Thymus (tissue), 14 donors: ENCODE measurements at places on chromosomes 7 and 10. TPM values are rescaled to one million over a fixed set of nuclear protein-coding genes. Genes with fewer than 3 reads are reported as not detected.

- DNase-seq, result no peak
- no peak overlapping the region for H3K27ac ChIP-seq
- H3K36me3 ChIP-seq, result no peaks in the 10 kb centered on the region
These were observed 89.0 kb upstream of the SVIL start for GRCh38 chr10:29723726-29724125.

DNA sequence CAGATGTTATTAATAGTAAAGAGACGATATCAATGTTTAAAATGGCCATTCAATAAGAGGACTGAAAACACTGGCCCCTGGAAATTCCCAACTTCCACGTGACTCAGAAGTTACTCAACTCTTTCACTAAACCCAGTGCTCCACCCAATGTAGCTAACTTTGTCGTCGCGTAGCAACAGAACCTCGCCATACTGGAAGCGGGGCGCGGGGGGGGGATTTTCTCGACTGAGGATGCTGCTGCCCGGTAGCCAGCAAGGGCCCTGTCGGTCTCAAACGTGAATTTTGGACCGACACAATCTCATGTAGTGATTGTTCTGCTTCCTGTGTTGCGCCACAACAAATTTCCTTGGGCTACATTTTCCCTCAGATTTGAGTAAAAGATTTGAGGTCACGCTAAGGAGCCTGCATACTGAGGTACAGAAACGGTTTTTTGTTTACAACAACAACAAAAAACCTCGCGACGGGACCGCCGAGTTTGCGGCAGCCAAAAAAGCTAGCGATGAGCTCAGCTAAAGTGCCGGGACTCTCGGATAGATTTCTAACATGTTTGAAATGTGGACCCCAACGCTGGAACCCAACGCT lies 977 bp upstream of the SFR1 start:
- peak overlapping the region; percentile 72 for H3K4me3 ChIP-seq
- no peaks in the 10 kb centered on the region for H3K27me3 ChIP-seq
- peak; percentile 73 for DNase-seq
- peaks cover 4% of the 10 kb centered on the region for H3K4me1 ChIP-seq
- H3K27ac ChIP-seq, result peak overlapping the region; percentile 100

PRKCQ gene
- polyA plus RNA-seq, result 18.1 TPM

DNA sequence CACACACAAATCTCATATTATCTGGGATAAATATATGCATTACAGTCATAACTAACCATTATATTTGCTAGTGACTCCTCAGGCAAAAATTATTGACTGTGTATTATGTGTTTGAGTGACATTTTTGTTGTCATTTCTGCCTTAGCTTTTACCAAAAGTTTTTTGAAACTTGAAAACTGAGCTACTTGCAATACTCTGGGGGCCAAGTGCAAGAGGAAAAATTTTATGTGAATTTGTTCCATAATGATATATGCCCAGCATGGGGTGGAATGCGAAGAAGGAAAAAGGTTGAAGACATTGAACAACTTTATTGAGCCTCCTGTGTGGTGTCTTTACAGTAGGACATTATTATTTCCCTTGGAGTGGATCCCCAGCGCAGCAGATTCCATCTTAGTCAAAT lies 176.8 kb upstream of the FERD3L start:
- no peak overlapping the region for H3K4me3 ChIP-seq
- H3K27ac ChIP-seq, result no peak overlapping the region
- H3K36me3 ChIP-seq, result no peaks in the 10 kb centered on the region
- no peaks in the 10 kb centered on the region for H3K27me3 ChIP-seq
- DNase-seq, result no peak

- peaks cover 58% of the 10 kb centered on the region for H3K36me3 ChIP-seq
- DNase-seq, result no peak
- H3K4me3 ChIP-seq, result no peak overlapping the region
- no peaks in the 10 kb centered on the region for H3K27me3 ChIP-seq
- no peak overlapping the region for H3K27ac ChIP-seq
These were observed 197.8 kb downstream of the CELF2 start for GRCh38 chr10:11215471-11215870.

GRCh38 chr7:88299126-88299525 lies 7.6 kb downstream of the STEAP4 start:
- no peak for DNase-seq
- H3K4me1 ChIP-seq, result no peaks in the 10 kb centered on the region
- no peaks in the 10 kb centered on the region for H3K27me3 ChIP-seq
- no peaks in the 10 kb centered on the region for H3K36me3 ChIP-seq
- no peak overlapping the region for H3K27ac ChIP-seq

CRPPA gene
- 0.32 TPM for polyA plus RNA-seq

OPN1SW gene
- 0.07 TPM for polyA plus RNA-seq

GRCh38 chr7:302054-302992 lies 12.4 kb downstream of the FOXL3 start:
- no peak for DNase-seq
- no peak overlapping the region for H3K27ac ChIP-seq
- no peaks in the 10 kb centered on the region for H3K27me3 ChIP-seq
- no peaks in the 10 kb centered on the region for H3K4me1 ChIP-seq
- H3K4me3 ChIP-seq, result no peak overlapping the region

DNA sequence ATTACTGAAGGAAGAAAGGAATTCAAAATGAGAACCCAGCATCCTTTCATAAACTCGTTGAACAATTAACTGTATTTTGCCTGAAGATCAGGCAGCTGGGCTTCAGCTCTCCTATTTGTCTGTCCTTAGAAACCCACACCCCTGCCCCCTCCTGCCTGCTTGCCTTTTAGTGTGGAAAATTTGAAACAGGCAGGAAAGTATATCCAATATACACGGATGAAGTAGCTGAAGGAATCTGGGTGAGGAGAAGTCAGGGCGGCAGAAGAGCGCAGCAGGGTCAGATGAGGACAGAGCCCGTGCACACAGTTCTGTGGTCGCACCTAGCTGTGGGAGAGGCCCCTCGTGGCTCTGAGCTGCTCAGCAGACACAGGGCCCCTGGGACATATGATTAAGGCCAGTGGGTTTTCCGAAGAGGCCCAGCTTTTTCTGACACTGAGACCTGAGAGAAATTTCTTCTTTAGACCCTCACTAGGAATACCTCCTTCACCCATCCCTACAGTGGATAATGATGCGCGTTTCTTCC lies 87.9 kb downstream of the ACTR3B start:
- H3K36me3 ChIP-seq, result peaks cover 2% of the 10 kb centered on the region
- no peaks in the 10 kb centered on the region for H3K4me1 ChIP-seq
- H3K27me3 ChIP-seq, result no peaks in the 10 kb centered on the region
- DNase-seq, result no peak
- H3K27ac ChIP-seq, result no peak overlapping the region

DNA sequence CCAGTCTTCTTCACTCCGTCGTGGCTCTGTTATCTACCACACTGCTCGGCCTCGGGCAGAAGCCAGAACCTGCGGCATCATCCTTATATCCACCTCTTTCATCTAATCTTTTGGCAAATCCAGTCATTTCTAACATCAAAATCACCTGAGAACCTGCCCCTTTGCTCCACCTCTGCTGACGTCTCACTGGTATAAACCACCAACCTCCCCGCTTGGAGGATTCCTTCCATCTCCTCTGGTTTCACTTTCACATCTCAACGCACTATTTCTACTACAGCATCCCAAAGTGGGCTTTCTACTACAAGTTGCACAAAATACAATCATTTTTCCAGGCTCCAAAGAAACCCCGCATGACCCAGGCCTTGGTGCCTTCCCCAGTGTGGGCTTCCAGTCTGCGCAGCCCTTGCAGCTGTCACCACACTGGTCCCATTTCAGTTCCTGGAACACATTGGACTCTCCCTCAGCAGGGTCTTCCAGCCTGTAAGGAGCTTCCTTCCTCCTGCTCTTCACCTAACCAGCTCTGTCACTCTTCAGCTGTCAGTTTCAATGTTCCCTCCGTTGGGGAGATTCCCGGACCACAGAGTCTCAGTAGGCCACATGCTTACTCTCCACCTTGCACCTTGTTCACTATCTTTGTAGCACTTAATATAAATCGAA lies 85.0 kb downstream of the PRKCQ start:
- peaks cover 65% of the 10 kb centered on the region for H3K36me3 ChIP-seq
- peak overlapping the region; percentile 46 for H3K27ac ChIP-seq
- peaks cover 49% of the 10 kb centered on the region for H3K4me1 ChIP-seq

RADIL gene
- 0.91 TPM for polyA plus RNA-seq

GRCh38 chr10:3136336-3136735 lies 36.2 kb downstream of the PITRM1 start:
- no peak overlapping the region for H3K4me3 ChIP-seq
- no peak for DNase-seq
- no peaks in the 10 kb centered on the region for H3K27me3 ChIP-seq

DNA sequence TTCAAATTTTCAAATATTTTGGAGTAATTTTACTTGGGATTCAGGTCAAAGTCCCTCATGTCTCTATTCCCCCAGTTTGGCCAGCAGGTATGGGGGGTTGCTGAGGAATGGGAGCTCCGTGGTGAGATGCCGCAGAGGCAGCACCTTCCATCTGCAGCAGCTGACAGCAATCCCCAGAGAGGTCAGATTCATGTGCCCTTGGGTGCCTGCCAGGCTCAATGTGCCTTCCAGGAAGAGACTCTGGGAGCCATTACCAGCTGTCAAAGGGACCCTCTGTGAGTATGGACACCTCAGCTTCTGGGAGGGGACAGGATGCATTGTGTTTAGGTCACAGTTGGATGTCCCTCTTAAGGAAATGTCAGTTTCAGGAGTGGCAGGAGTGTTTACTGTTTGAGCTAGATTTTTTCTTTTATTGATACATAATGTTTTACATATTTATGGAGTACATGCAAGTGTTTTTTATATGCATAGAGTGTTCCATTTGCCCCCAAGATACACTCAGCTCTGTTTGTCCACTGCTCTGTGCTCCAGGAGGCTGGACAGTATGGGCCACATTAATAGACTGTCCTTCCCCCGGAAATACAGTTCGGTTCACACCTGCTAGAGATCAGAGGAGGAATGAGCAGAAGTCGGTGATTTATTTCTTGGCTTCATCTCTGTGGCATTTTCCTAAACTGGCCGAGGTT lies 75.3 kb upstream of the GRB10 start:
- no peaks in the 10 kb centered on the region for H3K36me3 ChIP-seq
- H3K27ac ChIP-seq, result no peak overlapping the region
- no peaks in the 10 kb centered on the region for H3K4me1 ChIP-seq
- H3K27me3 ChIP-seq, result no peaks in the 10 kb centered on the region
- DNase-seq, result no peak

GRID1 gene
- 0.46 TPM for polyA plus RNA-seq

- H3K4me1 ChIP-seq, result no peaks in the 10 kb centered on the region
- no peak overlapping the region for H3K4me3 ChIP-seq
- H3K27ac ChIP-seq, result peak overlapping the region; percentile 62
- no peaks in the 10 kb centered on the region for H3K36me3 ChIP-seq
- no peak for DNase-seq
These were observed 63.5 kb upstream of the C10orf90 start for GRCh38 chr10:126734015-126734414.

DNA sequence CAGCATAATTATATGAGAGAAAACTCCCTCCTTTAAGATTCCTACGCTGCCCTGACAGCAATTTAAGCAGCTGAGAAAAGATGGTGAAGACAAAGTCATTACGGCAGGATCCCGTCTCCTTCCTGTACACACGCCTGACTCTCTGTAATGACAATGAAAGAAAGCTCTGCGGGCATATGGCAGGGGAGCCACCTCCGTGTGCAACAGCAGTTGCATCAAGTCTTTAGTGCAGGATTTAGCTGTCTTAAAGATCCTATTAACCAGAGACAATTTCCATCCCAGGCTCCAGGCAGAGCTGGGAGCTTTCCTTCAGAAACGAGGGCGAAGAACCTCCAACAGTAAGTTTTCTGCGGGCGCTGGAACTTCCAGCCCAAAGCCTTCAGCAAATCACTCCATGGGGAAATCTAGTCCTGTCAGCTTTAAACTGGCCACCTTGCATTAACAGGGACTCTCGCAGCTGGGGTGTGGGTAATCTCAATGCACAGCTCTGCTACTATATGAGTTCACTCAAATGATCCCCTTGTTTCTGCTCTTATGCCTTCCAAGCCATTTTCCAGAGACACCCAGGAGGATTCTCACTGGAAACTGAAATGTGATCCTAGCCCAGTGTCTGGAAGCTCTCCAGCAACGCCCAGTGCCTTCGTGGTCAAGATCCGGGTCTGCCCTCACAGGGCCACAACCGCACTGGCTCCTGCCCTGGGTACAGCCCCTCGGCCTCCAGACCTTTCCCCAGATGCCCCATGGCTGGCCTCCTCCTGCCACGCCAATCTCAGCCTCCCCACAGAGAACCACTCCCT lies 74.9 kb downstream of the CTBP2 start:
- H3K4me1 ChIP-seq, result no peaks in the 10 kb centered on the region
- no peaks in the 10 kb centered on the region for H3K36me3 ChIP-seq
- DNase-seq, result no peak
- no peak overlapping the region for H3K27ac ChIP-seq

GRCh38 chr10:14587540-14588083 lies 187.1 kb downstream of the FAM107B start:
- no peaks in the 10 kb centered on the region for H3K36me3 ChIP-seq
- H3K27me3 ChIP-seq, result no peaks in the 10 kb centered on the region
- DNase-seq, result no peak
- peaks cover 28% of the 10 kb centered on the region for H3K4me1 ChIP-seq
- H3K4me3 ChIP-seq, result no peak overlapping the region

GNGT1 gene
- 3.3 TPM for polyA plus RNA-seq

- no peak overlapping the region for H3K4me3 ChIP-seq
- no peak for DNase-seq
- H3K27ac ChIP-seq, result no peak overlapping the region
- no peaks in the 10 kb centered on the region for H3K4me1 ChIP-seq
These were observed 19.6 kb downstream of the MICALL2 start for GRCh38 chr7:1439373-1440363.

SCRN1 gene
- polyA plus RNA-seq, result 11.6 TPM

AP1S1 gene
- polyA plus RNA-seq, result 48.5 TPM

FEZF1 gene
- polyA plus RNA-seq, result 0.07 TPM

SCART1 gene
- polyA plus RNA-seq, result 1.6 TPM

- H3K36me3 ChIP-seq, result no peaks in the 10 kb centered on the region
- no peaks in the 10 kb centered on the region for H3K27me3 ChIP-seq
- H3K4me1 ChIP-seq, result no peaks in the 10 kb centered on the region
- H3K4me3 ChIP-seq, result no peak overlapping the region
- H3K27ac ChIP-seq, result no peak overlapping the region
- no peak for DNase-seq
These were observed 220.3 kb downstream of the HGF start for GRCh38 chr7:81549484-81550016.

TMEM254 gene
- polyA plus RNA-seq, result 20.9 TPM

- H3K27ac ChIP-seq, result no peak overlapping the region
- DNase-seq, result peak; percentile 86
- no peak overlapping the region for H3K4me3 ChIP-seq
- no peaks in the 10 kb centered on the region for H3K27me3 ChIP-seq
- no peaks in the 10 kb centered on the region for H3K4me1 ChIP-seq
These were observed 44.2 kb downstream of the PDLIM1 start for GRCh38 chr10:95246582-95247051.

GRCh38 chr10:59536167-59537014 lies 173.3 kb downstream of the SLC16A9 start:
- H3K27me3 ChIP-seq, result no peaks in the 10 kb centered on the region
- no peak overlapping the region for H3K4me3 ChIP-seq
- DNase-seq, result no peak
- no peaks in the 10 kb centered on the region for H3K36me3 ChIP-seq

ASZ1 gene
- 0.09 TPM for polyA plus RNA-seq

- peak overlapping the region; percentile 29 for H3K4me3 ChIP-seq
- no peaks in the 10 kb centered on the region for H3K36me3 ChIP-seq
- DNase-seq, result no peak
- peaks cover 20% of the 10 kb centered on the region for H3K4me1 ChIP-seq
These were observed 1.2 kb downstream of the BAG3 start for GRCh38 chr10:119652361-119652730.

ZNF511 gene
- polyA plus RNA-seq, result 39.1 TPM
